Astrocyte of the cerebellum (primary cell): ENCODE measurements at places on chromosomes 16 and 17.

- no peak for DNase-seq
These were observed 1.5 kb upstream of the CCDC57 start for GRCh38 chr17:82214012-82214628.

- DNase-seq, result no peak
These were observed 36.7 kb downstream of the SPAG9 start for GRCh38 chr17:51083981-51084380.

- DNase-seq, result no peak
These were observed 12.6 kb downstream of the CA7 start for GRCh38 chr16:66856801-66857200.

DNA sequence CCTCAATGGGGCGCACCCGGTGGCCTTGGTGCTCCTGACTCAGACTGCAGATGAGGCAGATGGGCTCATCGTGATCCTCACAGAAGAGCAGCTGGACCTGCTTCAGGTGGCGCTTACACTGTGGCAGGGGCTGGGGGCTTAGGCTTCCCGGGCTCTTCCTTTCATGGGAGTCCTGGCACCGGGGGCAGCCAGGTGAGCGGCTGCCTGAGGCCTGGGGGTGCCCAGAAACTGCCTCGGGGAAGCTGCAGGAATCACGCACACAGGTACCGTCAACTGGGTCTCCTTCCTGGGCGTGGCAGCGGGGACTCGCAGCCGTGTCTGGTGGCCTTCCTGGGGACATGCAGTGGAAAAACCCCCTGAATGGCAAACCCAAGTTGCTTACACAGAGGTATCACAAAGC, 7.0 kb downstream of the MEFV start:
- DNase-seq, result no peak

GRCh38 chr16:85457366-85457765, 155.8 kb upstream of the GSE1 start:
- DNase-seq, result no peak

DNA sequence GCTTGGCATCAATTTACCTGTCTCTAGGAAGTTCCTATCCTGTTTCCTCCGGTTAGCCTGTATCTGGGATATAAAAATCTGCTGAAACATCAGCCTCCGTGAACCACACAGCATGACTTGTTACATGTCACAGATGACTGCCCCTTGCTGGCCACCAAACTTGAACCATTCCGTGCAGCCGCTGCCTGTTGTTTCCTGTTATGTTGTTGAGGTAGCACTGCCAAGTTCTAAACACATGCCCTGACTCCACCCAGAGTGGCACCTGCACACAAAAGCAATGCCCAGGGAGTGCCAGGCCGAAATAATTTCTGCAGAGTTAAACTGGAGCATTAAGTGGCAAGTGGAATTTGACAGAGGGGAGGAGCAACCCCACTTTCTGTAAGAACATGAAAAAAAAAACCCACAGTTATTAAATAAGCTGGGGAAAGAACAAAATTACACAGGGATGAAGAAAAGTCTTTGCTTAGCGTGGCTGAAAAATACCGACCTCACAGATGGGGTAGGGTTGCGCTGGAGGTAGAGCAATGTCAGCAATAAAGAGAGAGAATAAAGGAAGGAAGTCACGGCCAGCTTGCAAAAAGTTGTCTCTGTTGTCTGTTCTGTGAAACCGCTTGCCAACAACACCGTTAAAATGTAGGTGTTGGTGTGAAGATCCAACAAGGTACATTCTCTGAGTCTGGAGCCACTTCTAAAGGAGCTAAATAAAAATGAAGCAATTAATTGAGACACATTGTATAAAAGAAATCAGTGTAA, 174.6 kb upstream of the CDH13 start:
- DNase-seq, result no peak
